ENCODE measurements at places on chromosomes 4 and X.

- DNase-seq = no peak
Measured at GRCh38 chr4:85861064-85861765, 386.3 kb downstream of the ARHGAP24 start.

DNA sequence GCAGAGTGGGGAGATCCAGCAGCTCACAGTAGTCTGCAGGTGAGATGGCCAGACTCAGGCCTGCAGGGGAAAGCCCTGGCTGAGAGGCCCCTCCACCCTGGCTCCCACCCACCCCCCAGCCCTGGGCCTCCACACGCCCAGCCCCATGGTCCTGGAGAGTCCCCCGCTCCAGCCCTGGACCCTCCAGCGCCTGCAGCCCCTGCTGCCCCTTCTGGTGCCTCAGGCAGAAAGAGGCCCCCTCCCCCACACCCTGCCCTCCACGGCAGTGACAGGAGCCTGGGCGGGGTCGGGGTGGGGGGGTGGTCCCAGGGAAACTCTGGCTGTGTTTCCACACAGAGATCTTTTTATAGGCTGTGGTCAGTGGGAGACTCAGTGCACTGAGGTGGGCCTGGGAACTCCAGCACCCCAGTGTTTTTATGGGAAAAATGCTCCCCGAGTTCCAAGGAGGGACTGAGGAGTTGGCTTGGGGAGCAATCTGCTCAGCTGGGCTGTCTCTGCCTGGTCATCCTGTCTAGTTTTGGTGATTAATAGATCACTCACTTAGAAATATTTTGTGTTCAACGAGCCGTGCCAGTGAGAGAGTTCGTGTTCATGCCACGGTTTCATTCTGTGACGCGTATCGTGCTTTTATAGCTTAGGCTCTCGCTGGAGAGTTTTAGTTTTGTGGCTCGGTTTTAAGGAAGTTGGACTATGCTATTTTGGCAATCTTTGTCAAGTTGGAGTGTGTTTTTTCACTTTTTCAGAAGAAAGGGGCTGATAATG lies 53.1 kb upstream of the HGFAC start:
- no peak for DNase-seq

- DNase-seq = no peak
Measured at GRCh38 chrX:74551934-74552333, 62.5 kb downstream of the RLIM start.

DNA sequence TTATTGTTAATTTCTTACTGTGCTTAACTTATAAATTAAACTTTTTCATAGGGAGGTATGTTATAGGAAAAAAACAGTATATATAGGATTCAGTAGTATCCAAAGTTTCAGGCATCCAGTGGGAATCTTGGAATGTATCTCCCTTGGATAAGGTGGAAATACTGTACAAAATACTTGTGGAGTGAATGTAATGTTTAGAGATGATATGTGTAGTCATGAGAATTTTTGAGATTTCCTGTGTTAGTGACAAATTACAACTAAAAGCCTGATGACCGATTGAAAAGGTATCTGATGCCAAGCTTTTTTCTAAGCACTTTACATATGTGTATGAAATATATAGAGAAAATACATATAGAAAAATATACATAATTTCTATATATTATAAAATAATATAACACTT lies 69.2 kb downstream of the STK32B start:
- no peak for DNase-seq

GRCh38 chr4:177490769-177491168 lies 48.5 kb upstream of the AGA start:
- DNase-seq = no peak

DNA sequence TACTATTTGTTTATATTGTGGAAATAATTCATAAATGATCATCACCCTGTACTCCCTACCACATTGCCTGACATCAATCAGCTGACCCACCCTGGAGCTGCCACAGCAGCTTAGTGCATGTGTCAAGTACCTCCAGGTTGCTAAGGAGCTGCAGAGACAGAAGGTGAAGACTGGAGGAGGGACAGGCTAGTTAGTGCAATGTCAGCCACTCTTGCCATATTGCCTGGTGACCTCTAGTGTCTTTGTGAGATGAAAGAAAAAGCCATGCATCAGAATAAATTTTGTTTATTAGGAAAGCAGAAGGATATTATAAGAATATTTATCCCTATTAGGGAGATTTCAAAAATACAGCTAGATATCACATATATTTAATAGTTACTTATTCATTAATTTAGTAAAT lies 243.9 kb upstream of the FAT4 start:
- no peak for DNase-seq

DNA sequence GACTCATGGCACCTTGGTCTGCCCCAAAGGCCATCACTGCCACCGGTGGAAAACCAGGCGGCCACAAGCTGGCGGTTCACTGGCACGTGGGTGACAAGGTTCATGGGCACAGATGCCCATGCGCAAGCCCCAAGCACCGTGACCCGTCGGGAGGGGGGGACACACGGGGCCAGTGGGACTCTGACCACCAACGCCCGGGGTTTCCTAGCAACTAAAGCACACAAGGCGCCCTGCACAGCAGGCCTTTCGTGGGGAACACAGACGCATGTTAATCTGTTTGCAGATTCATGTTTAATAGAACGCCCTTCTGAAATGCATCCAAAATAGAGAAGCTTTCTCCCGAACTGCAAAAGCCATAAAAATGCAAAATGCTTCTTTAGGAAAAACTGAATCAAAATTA lies 43.9 kb downstream of the FAM53A start:
- DNase-seq = no peak

DNA sequence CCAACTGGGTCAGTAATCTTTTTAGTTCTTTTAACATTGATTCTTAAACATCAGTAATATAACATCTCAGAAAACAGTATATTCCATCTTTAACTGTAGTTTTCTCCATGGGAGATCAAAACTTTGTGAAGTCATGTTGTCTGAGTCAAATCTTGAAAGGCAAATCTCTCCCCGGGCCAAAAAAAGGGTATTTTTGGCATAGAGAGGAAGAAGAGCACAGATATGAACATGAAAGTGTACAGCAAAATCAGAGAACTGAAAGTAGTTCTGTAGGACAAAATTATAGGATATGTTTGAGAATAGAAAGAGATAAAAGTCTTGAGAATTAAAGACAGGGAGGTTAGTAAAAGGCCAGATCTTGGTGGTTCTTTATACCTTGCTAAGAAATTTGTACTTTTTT lies 176.4 kb upstream of the GYPA start:
- no peak for DNase-seq

DNA sequence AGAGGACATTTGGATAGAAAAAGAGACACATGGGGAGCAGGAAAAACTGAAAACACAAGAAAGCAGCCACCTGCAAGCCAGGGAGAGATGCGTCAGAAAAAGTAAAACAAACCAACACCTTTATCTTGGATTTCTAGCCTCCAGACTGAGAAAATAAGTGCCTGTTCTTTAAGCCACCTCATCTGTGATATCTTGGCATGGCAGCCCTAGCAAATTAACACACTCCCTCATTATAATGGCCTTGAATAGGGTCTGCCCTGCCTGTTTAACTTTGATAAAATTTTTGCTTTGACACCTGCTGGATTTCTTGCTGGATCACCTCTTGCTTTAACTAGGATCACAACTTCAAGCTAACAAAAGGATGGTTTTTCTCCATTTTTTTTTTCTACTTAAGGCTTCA lies 1892.0 kb upstream of the IGFBP7 start:
- no peak for DNase-seq

GRCh38 chr4:111991797-111992196 lies 153.5 kb upstream of the FAM241A start:
- no peak for DNase-seq

GRCh38 chr4:1990348-1990645 lies 18.5 kb downstream of the NELFA start:
- no peak for DNase-seq

DNA sequence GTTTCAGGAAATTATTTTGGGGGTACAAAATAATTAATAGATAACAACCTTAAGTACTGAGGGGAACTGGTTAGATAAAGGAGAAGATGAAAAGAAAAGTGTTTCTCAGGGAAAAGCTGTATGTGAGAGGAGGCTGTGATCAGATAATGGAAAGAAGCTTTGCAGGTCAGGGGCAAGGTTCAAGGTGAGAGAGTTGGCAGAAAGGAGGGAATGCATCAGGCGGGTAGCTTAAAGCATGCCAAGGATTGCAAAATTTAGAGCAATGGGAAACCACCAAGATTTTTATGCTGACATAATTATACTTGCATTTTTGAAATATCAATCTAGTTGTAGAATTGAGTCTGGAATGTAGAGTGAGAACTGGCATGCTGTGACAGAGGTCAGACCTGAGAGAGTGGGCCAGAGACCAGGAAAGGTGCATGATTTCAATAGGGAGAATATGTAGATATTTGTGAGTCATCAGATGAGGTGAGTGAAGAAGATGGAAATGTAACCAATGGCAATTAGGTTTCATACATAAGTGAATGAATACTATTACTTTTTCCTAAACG lies 508.7 kb downstream of the TRIML1 start:
- DNase-seq = no peak

DNA sequence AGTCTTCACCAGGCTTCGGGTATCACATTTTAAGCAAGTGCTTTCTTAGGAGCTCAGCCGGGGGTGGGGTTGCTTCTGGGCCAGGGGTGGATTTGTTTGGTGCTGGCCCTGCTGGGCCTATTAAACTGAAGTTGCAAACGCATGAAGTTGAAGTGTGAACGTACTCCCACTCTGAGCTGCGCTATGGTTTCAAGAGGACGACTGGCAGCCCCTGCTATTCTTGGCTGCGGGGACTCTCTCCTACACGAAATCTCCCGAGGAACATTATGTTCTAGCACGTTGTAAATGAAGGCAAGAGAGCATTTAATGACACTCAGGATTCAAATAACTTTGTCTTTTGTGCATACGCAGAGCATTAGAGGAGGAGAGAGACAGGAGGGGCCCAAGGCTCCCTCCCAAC lies 401.3 kb upstream of the BOD1L1 start:
- DNase-seq = no peak

DNA sequence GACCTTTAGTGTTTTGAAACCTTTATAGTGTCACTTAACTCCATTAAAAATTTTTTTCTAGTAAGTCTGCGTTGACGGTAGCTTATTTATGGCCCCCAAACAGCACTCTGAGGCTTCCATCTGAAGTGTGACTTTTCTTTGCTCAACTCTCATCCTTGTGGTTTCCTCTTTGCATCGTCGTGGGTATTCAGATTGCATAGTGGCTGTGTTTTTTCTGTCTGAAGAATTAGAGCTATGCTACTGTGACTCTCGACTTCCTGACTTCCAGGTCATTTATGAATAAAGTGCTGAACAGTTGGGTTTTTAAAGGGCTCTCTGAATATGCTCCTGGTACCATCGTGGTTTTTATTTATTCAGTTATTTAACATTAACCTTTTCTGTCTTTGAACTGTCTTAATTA lies 44.9 kb downstream of the JADE1 start:
- DNase-seq = no peak

- no peak for DNase-seq
Measured at GRCh38 chrX:108131471-108131870, 39.9 kb downstream of the ATG4A start.

GRCh38 chrX:43717161-43717560 lies 61.1 kb downstream of the MAOA start:
- DNase-seq = no peak

DNA sequence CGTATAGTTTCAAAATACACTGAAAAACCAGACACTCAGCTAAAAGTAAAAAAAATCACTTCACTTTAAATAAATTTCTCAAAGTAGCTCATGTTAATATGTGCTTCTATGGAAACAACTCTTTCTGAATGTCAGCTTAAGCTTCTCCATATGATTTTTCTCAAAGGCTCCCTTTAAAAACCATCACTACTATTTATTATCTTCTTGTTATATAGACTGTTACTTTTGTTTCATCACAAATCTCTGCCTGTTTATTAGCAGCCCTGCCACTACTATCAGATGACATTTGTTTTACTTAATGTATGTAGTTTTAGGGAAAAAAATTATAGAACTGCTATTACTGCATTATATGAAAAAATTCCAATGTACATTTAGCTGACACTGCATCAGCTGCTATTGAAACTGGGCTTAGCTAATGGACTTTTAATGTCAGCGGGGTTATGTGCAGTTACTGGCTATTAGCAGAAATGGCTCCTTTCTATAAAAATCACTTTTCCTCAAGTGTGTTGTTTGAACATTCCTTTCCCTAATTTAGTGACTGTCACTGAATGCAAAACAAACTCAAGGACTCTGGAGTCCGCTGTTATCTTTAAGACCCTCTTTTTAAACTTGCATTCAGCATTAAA lies 10.8 kb downstream of the UNC5C start:
- no peak for DNase-seq

GRCh38 chr4:13597604-13598003 lies 29.9 kb downstream of the BOD1L1 start:
- DNase-seq = no peak

DNA sequence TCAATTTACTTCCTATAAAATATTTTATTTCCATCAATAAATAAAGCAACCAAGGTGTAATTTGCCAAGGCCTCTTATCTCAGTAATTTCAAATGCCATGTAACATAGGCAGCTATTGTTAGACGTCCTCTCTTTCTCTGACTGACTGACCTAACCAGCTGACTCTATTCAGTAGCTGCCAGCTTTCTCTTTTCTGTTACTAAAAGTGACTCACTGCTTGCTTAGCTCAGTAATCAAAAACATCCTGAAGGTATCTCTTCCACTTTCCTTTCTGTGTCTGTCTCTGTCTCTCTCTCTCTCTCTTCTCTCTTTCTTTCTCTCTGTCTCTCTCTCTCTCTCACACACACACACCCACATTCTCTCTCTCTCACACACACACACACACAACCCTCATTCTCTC lies 134.2 kb downstream of the SPOCK3 start:
- DNase-seq = no peak

GRCh38 chrX:127459790-127460189 lies 592.4 kb downstream of the ACTRT1 start:
- DNase-seq = no peak

- no peak for DNase-seq
Measured at GRCh38 chr4:36427696-36428095, 146.3 kb downstream of the DTHD1 start.

DNA sequence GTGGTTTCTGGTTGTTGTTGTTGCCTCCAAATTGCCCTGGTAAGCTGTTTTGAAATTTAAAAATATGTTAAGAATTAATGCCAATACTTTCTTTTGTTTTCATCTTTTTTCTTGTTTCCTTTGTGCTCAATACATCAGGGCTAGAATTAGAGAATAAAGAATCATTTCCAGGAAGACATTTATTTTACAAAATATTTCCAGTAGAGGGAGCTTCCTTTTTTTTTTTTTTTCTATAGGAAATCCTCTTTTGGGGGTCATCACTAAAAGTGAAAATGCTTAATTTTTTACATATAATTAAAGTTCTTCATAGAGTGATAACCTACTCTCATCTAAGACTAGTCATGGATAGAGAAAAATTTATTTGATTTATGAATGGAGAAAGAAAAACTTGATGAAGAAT lies 2.4 kb downstream of the GLRA3 start:
- no peak for DNase-seq

- DNase-seq = no peak
Measured at GRCh38 chr4:17426222-17426621, 85.7 kb downstream of the QDPR start.

GRCh38 chrX:148381603-148382002 lies 118.8 kb upstream of the AFF2 start:
- DNase-seq = no peak

DNA sequence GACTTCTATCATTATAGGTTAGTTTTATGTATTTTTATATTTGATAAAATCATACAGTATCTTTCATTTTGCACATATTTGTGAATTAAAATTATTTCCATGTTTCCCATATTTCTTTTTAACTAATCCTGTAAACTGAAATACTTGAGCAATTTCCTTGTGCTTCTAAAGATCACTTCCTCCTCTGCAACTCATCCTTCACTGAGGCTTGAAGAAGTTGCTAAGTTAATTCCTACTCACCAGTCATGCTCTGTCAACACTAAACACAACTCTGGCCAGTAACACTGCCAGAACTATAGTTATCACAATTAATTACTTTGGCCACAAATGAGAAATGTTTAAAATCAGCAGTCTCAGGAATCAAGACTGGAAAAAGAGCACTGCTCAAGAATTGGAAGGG lies 6.7 kb downstream of the SPATA4 start:
- DNase-seq = no peak
